ENCODE measurements at places on chromosomes 7 and 10. TPM values are rescaled to one million over a fixed set of nuclear protein-coding genes. Genes with fewer than 3 reads are reported as not detected.

- no peaks in the 10 kb centered on the region for H3K36me3 ChIP-seq
- no peaks in the 10 kb centered on the region for H3K27me3 ChIP-seq
- no peak for DNase-seq
- no peak overlapping the region for H3K27ac ChIP-seq
Observed at GRCh38 chr7:32142649-32143048, 72.4 kb upstream of the PDE1C start.

GRCh38 chr7:14639801-14640200, 262.8 kb downstream of the DGKB start:
- no peaks in the 10 kb centered on the region for H3K4me1 ChIP-seq
- no peak for DNase-seq
- no peak overlapping the region for H3K27ac ChIP-seq
- no peak overlapping the region for H3K4me3 ChIP-seq
- no peaks in the 10 kb centered on the region for H3K27me3 ChIP-seq
- no peaks in the 10 kb centered on the region for H3K36me3 ChIP-seq

- no peak overlapping the region for H3K27ac ChIP-seq
- no peak for DNase-seq
- no peaks in the 10 kb centered on the region for H3K27me3 ChIP-seq
- H3K36me3 ChIP-seq, result peaks cover 18% of the 10 kb centered on the region
- H3K4me1 ChIP-seq, result peaks cover 53% of the 10 kb centered on the region
Observed at GRCh38 chr10:7196284-7196683, 214.6 kb downstream of the SFMBT2 start.

GRCh38 chr10:33273295-33274002, 61.0 kb downstream of the NRP1 start:
- H3K27ac ChIP-seq, result no peak overlapping the region
- no peaks in the 10 kb centered on the region for H3K27me3 ChIP-seq
- DNase-seq, result no peak

- H3K27ac ChIP-seq, result no peak overlapping the region
- no peak overlapping the region for H3K4me3 ChIP-seq
- no peak for DNase-seq
- no peaks in the 10 kb centered on the region for H3K36me3 ChIP-seq
- H3K27me3 ChIP-seq, result no peaks in the 10 kb centered on the region
Observed at GRCh38 chr10:86042161-86042560, 324.4 kb downstream of the GRID1 start.

DNA sequence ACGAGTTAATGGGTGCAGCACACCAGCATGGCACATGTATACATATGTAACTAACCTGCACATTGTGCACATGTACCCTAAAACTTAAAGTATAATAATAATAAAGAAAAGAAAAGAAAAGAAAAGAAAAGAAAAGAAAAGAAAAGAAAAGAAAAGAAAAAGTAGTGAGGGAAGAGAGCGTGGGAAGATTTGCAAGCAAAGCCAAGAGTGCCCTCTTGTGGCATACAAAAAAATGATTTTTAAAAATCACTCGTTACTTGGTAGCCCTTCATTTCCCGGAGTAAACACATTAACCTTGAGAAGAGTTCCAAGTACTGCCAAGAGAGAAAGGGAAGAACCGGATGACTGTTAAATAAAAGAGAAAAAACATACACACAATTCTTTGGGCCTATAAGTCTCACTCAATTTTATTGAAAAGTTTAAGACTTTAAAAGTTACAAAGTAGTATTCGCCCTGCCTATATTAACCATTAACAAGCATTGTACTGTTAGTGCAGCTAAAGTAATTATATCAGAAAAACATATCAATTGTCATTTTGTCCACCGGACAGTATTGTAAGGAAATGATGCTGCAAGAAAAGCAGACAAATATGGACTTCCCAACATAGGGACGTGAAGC, 6.2 kb upstream of the CH25H start:
- H3K4me3 ChIP-seq, result no peak overlapping the region
- DNase-seq, result no peak
- H3K4me1 ChIP-seq, result peaks cover 9% of the 10 kb centered on the region
- no peak overlapping the region for H3K27ac ChIP-seq
- H3K27me3 ChIP-seq, result peaks cover 5% of the 10 kb centered on the region

DNA sequence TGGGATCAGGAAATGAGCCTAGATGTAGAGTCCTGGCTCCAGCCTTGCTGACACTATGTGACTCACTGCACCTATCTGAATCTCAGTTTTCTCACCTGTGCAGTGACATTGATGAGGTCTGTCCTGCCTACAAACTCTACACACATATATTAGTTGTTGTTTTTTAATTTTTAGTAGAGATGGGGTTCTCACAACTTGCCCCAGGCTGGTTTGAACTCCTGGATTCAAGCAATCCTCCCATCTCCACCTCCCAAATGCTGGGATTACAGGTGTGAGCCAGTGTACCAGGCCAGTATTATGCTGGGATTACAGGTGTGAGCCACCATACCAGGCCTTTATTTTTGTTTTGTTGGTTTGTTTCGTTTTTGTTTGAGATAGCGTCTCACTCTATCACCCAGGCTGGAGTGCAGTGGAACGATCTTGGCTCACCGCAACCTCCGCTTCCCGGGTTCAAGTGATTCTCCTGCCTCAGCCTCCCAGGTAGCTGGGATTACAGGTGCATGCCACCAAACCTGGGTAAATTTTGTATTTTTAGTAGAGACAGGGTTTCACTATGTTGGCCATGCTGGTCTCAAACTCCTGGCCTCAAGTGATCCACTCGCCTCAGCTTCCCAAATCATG, 11.8 kb upstream of the DDIT4 start:
- DNase-seq, result no peak
- peak overlapping the region; percentile 89 for H3K27ac ChIP-seq
- peaks cover 78% of the 10 kb centered on the region for H3K4me1 ChIP-seq
- no peaks in the 10 kb centered on the region for H3K27me3 ChIP-seq
- H3K4me3 ChIP-seq, result no peak overlapping the region

DNA sequence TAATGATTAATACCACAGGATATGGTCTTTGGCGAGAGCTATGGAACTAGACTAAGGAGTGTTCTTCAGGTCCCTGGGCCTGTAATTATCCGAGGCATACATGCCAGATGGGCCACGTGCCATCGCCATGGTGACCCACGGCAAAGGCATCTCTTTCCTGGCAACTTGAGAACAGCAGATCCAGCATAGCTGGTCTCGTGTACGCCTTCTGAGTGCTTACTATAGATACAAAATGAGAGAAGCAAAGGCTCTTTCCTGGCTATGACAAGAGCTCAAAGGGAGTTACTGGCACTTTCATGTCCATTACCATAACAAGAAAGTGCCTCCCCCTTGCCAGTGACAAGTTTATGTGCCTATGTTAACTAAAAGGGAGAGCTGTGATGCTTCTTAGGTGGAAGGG, 26.0 kb upstream of the GLI3 start:
- H3K36me3 ChIP-seq, result no peaks in the 10 kb centered on the region
- H3K4me3 ChIP-seq, result no peak overlapping the region
- H3K27ac ChIP-seq, result no peak overlapping the region
- H3K4me1 ChIP-seq, result no peaks in the 10 kb centered on the region
- no peak for DNase-seq

- H3K27ac ChIP-seq, result no peak overlapping the region
- H3K4me1 ChIP-seq, result no peaks in the 10 kb centered on the region
Observed at GRCh38 chr7:129426482-129426881, 7.8 kb upstream of the STRIP2 start.

DNA sequence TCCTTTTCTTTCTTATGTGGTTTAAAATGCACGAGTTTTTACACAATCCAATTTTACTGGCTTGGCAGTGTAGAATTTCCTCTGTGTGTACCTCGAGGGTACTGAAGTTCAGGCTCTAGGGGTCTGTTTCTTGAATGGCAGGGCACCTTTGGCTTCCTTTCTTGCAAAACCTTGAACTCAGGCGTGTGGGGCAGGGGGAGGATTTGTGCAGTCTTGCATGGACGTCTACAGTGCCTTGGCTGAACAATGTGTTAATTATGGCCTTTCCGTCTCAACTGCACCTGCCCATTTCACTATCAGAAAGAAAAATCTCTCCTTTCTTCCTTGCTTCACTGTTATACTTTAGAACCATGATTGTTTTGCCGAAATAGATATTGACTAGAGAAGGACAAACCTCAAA, 570.9 kb downstream of the INHBA start:
- H3K27me3 ChIP-seq, result no peaks in the 10 kb centered on the region
- no peak for DNase-seq
- H3K4me3 ChIP-seq, result no peak overlapping the region
- no peaks in the 10 kb centered on the region for H3K36me3 ChIP-seq
- H3K27ac ChIP-seq, result no peak overlapping the region
- H3K4me1 ChIP-seq, result no peaks in the 10 kb centered on the region

BHLHA15 gene
- total RNA-seq, result not detected

PTPN20 gene
- 0.61 TPM for total RNA-seq

SORBS1 gene
- 1.7 TPM for total RNA-seq
